ENCODE measurements at places on chromosomes 12 and 14. TPM values are rescaled to one million over a fixed set of nuclear protein-coding genes. Genes with fewer than 3 reads are reported as not detected.

The CMA1 gene
- total RNA-seq = not detected

DNA sequence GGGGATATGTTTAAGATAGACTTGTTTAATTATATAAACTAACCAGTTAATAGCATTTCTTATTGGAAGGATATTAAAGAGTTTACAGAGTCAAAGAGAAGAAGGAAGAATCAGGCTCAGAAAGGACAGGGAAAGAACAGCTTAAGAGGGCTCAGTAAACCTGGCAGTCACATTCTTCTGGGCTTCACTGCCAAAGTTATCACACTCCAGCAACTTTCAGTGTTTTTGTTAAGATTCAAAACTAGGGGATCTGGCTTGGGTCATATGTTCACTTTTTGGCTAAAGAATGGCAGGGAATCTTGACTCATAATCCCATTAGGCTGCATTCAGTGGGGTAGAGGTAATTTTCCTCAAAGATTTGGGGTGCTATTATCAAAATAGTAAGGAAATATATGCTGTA lies 312.3 kb downstream of the RAD51B start:
- DNase-seq = no peak

The TPCN1 gene
- total RNA-seq = 10.8 TPM

The ZDHHC22 gene
- total RNA-seq = not detected

DNA sequence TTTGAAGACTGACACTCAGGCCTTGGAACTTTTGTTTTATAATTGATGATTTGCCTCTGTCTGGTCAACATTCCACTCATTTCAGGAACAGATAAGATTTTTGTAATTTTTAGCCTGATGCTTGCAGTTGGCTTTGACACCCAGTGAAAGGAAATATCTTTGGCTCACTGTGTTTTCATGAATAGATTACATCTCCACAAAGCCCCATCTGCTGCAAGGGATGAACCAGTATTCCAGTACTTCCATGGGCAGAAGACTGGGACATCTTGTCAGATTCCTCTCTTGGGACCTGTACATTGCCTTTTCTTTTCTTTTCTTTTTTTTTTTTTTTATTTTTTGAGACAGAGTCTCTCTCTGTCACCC lies 28.4 kb downstream of the GSG1 start:
- DNase-seq = no peak

DNA sequence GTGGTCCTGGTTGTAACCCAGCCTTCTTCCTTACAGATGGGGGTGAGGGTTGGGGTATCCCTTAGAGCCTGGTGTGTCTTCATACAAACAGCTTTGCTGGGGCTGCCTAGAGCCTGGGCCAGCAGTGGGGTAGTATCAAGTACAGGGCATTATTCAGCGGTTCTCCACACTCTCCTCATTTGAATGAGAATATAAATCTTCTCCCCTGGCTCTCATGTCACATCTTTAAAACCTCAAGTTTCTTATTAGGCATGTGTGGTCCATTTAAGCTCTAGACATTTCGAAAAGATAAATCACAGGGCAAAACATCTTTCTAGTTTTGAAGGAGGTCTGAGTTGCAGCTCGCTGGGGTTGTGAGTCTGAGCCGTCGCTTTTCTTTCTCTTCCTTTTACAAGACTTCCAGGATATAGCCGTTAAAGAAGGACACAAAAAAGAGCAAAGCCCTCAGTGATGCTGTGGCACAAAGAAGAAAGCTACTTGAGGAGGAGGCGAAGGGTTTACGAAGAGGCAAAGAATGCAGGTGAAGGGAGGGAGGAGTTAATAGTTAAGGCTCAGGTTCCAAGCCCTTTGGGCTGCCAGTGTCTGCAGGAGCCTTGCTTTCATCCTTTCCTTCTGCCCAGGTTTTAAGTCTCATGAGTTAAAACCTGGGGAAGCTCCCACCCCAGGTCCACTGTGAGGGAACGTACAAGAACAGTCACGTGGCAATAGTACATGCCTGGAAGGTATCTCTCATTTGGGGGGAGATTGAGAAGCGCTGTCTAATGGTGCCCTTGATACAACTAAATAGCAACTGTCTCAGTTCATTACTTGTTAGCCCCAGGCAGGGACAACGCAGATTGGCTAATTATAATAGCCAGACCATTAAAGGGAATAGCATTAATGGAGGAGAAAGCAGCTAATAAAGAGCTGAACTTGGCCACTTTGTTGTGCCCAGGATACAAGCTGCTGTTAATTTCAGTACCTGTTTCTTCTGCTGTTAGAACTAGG lies 94.2 kb downstream of the ETV6 start:
- DNase-seq = no peak

DNA sequence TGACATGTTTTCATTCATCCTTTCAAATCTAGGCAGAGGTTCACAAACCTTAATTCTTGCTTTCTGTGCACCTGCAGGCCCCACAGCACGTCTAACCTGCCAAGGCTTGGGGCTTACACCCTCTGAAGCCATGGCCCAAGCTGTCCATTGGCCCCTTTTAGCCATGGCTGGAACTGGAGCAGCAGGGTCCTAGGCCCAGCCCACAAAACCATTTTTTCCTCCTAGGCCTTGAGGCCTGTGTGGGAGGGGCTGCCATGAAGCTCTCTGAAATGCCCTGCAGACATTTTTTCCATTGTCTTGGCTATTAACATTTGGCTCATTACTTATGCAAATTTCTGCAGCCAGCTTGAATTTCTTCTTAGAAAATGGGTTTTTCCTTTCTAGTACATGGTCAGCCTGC lies 547.5 kb downstream of the KCNH5 start:
- DNase-seq = no peak

DNA sequence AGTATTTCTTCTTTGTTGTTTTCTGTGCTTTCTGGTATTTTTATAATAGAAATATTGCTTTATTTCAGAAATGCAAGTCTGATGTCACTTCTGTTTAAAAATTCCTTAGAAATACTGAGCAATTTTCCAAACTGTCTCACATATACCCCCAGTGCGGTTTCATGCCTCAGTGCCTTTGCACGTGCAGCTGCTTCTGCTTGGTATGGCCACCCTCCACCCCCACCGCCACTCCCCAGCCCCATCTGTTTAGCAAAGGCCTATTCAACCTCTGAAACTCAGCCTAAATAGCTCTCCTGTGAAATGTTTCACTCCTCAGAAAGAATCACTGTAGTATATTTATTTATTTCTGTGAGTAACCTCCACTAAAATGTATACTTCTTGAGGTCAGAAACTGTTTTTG lies 52.3 kb downstream of the PPM1H start:
- DNase-seq = no peak

GRCh38 chr12:7642876-7643309 lies 22.8 kb downstream of the APOBEC1 start:
- DNase-seq = peak; percentile 9

GRCh38 chr14:74563233-74563585 lies 48.8 kb downstream of the LTBP2 start:
- DNase-seq = peak; percentile 91

GRCh38 chr12:90961154-90961553 lies 6.2 kb upstream of the CCER1 start:
- DNase-seq = no peak

DNA sequence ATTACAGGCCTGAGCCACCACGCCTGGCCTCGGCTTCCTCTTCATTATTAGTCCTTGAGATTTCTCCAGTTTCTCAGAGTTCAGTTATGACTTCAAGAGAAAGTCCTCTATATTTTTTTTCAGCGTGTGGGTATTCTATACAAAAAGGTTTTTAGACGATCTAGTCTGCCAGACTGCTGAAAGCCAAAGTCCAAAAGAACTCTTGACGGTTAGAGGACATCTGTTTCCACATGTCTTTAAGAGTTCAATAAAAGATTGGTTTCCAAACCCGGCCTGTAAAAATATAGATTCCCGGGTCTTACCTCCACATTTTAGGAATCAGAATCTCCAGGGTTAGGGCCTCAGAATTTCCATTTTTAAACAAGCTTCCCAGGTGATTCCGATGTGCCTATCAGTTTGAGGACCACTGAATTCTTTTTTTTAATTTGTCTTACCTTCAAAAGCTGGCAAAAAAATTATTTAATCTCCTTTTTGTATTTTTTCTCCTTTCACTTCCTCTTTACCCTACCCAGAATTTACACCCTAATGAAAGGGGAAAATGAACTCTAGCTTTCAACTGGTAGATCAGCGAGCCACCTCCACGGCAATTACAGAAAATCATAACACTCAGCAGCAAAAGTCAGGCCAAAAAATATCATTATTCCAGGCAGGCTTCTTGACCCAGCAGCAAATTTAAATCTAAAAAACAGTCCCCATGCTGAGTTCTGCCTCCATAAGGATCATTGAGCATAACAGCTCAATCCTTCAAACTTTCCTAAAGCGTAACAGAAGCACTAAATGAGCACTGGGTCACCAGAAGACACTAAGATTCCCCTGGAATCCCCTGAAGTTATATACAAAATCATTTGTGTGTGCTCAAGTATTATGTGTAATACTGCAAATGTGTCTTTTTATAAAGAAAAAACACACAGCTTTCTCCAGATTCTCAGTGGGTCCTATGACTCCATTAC lies 8.7 kb downstream of the NT5DC3 start:
- DNase-seq = no peak

The TBX3 gene
- total RNA-seq = 66.4 TPM

The LMNTD1 gene
- not detected for total RNA-seq

DNA sequence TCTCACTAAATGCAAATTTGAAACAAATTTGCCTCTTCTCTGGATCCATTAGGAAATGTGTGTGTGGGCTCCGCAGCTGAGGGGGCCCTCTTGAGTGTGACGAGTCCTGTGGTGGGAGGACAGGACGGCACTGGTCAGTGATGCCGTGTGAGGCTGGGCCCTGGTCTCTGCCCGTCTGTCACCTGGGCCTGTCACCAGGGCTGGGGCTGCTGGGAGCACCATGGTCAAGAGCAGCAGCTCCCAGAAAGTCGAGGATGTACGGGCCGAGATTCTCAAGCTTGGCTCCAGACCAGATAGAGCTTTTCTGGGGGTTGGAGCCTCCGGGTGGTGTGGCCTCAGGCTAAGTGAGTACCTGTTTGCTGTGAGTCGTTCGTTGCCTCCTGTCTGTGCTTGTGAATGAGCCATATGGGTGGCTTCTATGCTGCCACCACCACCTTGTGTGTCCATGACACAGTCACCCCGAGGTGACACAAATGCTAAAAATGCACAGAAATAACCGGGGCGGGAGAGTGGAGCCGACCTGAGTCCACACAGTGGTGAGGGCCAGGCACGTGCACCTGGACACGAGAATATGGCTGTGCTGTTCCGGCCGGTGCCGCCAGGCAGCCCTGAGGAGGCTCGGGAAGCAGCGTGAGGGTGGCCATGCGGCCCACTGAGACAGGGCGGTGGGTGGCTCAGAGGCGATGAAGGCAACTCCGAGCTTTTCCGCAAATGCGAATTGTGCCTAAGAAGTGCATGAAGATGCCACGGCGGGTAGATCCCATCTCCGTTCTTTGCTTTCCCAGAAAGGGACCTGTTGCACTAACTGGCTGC lies 8.7 kb downstream of the PGAM5 start:
- no peak for DNase-seq

The AQP2 gene
- total RNA-seq = not detected

The PGF gene
- 7.6 TPM for total RNA-seq

DNA sequence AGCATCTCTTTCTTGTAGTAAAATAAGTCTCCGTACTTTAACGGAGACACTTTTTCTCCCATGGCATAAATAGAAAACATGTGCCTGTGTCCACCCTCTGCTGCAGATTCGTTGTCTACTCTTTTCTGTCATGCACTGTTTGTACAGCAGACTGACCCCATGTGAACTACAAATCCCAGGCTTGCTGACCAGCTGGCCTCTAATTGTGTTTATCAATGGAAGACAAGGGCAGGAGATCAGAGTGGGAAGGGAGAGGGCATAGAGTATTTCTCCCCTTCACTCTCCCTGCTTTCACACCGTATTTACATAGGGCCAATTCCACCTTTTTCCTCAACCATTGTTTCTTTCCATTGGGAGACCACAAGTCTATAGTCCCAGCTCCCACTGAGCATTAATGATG lies 31.0 kb upstream of the TMTC2 start:
- no peak for DNase-seq

The GUCY2C gene
- total RNA-seq = not detected

- no peak for DNase-seq
Observed at GRCh38 chr12:96172981-96173380, 21.2 kb upstream of the ELK3 start.

- no peak for DNase-seq
Observed at GRCh38 chr12:67069451-67070306, 199.5 kb upstream of the CAND1 start.

- DNase-seq = no peak
Observed at GRCh38 chr14:102538602-102539543, 29.3 kb upstream of the ANKRD9 start.

DNA sequence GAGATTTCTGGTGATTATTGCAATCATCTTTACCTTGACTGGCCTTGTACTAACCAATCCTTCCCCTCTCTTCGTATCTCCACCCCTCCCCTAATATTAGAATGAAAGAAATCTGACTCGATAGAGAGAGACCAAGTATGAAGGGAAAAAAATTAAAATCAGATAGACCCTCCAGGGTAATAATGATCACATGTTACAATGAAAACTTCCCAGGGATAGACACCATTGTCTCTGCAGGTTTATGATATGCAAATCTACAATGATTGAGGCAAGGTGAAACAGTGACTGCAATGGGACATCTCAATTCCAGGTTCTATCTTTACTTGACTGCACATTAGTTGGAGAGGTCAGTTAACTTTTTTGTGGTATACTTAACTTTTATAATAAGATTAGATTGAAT lies 1.5 kb upstream of the NFKBIA start:
- DNase-seq = no peak

GRCh38 chr12:80142640-80143039 lies 43.3 kb downstream of the OTOGL start:
- DNase-seq = no peak

- DNase-seq = no peak
Observed at GRCh38 chr14:61480704-61481285, 159.4 kb downstream of the PRKCH start.

- DNase-seq = peak; percentile 39
Observed at GRCh38 chr12:43294916-43295315, 257.1 kb downstream of the ADAMTS20 start.

DNA sequence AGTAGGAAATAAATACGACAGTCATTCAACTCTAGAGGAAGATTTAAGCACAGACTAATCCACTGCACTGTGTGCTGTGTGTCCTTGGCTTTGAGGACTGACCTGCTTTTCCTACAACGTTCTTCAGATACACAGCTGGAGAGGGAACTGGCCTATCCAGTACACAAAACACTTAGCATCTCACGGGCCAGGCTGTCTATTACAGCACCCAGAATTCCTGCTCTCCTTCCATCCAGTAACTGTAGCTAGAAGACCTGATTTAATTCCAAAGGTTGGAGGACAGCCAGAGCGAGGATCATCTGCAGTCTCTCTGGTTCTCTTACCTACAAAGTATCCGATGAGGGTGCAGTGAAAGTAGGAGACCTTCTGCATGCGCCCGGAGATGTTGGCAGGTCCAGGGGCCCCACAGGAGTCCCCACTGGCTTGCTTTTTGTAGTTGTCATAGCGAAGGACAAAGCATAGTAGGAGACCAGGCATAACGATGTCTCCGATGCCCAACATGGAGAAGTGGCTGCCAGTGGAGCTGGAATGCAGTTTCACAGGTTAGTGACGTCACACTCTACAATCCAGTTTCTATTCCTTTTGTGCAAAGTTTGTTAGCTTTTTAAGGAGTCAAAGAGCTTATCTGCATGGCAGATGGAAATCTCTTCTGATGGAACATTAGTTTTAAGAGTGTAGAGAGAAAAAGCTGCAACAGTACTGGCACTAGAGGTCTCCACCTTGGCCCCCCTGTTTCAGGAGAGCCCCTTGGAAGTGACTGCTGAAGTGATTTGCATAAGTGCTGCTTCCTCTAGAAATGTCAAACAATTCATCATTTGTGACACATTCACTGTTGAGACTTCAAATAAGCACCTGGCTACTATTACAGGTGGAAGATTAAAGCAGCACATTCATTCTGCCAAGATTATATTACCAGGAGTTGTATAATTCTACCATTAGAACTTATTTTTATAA lies 41.7 kb downstream of the ACADS start:
- DNase-seq = no peak

The MYO1H gene
- total RNA-seq = not detected

The CCDC38 gene
- not detected for total RNA-seq

All from fibroblast of lung (primary cell).